ENCODE measurements at places on chromosomes 1 and 21.

GRCh38 chr1:3037281-3038040, 16.2 kb downstream of the ACTRT2 start:
- DNase-seq = no peak

GRCh38 chr1:109763646-109764415, at the start of gene EPS8L3:
EPS8L3 (minus strand) TSS chr1:109763923; CDS start chr1:109761749, 2,174 bp downstream.
- DNase-seq = no peak

DNA sequence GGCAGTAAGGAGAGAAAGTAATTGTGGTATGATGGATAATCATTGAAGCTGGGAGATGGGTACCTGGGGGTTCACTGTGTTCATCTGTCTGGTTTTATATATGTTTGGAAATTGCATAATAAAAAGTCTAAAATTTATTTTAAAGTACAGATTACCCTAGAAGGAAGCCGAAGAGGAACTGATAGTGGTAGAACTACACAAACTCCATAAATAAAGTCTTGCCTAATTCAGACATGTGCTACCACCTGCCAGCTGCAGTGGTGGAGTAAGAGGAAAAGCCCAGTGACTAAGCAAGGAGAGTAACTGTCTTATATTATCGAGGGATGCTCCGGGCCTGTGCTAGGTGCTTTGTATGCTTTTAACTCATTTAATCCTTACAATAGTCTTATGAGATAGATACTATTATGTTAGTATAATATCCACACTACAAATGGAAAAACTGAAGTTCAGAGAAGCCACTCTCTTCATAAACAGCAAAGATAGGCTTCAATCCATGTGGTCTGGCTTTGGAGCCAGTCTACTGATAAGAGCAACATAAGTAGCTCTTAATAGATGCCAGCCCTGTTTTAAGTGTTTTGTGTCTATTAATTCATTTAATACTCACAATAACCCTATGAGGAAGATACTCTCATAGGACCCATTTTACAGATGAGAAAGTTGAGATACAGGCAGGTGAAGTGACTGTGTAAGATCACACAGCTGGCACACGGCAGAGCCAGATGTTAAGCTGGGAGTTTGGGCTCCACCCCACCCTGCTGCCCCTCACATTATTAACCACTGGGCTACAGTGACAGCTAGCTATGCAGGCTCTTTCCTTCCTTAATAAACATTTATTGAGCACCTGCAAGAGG, 56.8 kb upstream of the HNRNPU start:
- DNase-seq = no peak

DNA sequence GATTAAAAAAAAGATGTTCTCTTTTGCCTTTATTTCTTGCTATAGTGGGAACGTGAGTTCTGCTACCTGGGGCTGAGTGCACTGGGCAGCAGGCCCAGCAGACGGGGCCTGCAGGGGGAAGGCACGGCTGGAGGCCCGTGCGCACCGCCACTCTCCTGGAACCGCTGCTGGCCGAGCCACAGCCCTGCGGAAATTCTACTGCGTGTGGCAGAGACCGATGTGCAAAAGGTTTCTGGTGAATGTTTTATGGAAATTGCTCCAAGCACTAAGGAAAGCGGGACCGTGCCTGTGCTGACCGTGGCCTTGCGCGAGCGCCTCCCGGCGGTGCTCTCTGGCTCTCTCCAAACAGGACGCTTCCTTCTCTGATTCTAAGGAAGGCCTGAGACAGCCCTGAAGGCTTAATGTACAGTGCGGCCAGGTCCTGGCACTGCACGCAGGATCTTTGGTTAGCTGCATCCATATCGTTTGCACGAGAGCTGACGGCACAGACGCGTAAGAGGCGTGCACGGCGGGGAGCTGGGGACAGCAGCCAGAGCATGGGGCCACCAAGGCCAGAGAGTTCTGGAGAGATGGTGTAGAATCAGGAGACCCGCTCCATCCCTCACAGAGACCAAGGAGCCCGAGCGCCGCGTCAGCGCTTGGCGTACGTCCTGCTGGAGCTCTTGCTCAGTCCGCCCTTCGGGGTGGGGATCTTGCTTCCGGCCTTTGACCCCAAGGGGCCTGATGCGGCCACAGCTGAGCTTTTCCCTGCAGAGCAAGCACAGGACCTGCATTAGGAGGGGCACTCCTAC, 18.7 kb upstream of the LRRC47 start:
- DNase-seq = no peak

DNA sequence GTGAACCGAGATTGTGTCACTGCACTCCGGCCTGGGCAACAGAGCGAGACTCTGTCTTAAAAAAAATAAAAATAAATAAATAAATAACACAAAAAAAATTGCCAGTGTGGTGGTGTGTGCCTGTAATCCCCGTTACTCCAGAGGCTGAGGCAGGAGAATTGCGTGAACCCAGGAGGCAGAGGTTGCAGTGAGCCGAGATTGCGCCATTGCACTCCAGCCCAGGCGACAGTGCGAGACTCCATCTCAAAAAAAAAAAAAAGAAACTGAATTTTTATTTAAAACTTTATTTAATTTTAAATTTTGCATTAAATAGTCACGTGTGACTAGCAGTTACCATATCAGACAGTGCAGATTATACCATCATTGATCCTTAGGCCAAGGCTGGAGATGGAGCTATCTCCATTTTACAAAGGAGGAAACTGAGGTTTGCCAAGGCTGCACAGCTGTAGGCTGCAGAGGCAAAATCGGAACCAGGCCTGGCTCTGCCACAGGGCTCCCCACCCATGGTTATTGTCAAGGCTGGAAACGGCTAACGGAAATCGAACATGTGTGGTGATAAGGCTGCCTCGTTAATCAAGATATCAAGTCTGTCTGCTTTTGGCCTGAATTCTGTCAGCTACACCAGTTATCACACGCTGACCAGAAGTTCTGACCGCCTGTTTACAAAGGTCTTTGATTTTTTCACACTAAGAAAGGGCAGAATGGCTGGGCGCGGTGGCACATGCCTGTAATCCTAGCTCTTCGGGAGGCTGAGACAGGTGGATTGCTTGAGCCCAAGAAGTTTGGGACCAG, 20.5 kb downstream of the HSPG2 start:
- DNase-seq = no peak

DNA sequence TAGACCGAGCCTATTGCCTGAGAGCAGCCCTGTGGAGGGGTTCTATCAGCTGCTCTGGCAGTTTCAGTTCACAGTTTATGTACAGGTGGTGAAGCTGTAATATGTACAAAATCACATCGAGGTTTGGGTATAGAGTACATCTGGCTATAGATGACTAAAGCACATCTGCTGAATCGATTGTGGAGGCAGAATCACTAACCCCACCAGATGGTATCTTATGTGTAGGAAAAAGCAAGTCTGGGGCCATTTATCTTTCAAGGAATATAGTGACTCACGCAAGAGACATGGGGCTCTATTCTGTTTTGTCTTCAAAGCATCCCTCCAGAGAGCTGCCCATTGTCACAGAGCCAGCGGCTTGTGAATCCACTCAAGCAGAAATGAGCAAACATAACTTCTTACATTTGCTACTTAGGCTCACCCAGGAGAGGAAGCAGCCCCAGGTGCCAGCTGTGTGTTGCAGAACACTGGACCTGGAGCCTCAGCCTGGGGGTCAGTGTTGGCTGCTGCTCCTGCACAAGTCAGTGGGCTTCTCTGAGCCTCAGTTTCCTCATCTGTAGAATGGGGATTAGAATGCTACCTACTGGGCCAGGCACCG, 21.3 kb downstream of the MIIP start:
- no peak for DNase-seq

- DNase-seq = no peak
These were observed 118.1 kb upstream of the PPP2R5A start for GRCh38 chr1:212167098-212167497.

DNA sequence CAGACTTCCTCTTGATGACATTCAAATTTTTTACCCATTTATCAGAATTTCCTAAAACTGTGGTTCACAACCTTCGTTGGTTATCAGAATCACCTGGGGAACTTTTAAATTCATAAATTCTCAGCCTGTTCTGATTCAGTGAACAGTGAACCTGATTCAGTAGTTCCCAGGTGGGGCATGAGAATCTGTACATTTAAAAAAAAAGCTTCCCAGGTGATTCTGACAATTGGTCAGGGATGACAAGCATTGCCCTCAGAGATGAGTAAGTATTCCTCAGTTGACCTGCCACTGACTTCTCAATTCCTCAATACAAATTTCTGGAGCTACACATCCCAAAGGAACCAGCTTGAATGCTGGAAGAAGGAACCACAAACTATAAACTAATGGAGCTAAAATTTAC, 23.5 kb upstream of the CR2 start:
- no peak for DNase-seq
